NCI-H2171 (cell line): ENCODE measurements at places on chromosomes 5 and 9.

DNA sequence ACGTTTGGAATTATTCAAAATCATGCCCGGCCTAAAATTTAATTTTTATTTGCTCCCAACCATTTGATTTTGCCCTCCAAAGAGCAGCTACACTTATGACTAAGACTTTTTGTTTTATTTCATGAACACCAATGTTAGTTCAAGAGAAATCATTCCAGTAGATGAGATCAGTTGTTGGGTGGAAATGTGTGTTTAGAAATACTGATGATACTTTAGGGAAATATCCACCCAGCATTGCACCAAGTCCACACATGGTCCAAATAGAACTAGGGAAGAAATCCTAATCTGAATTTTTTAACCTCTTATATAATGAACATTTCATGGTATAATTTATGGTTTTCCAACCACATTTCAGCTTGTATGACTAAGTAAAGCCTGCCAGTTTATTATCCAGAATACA, 28.3 kb upstream of the GOLPH3 start:
- DNase-seq: no peak

GRCh38 chr5:121525706-121526105, 326.0 kb upstream of the FTMT start:
- no peak for DNase-seq

GRCh38 chr5:39114155-39114554, 40.0 kb upstream of the RICTOR start:
- no peak for DNase-seq

DNA sequence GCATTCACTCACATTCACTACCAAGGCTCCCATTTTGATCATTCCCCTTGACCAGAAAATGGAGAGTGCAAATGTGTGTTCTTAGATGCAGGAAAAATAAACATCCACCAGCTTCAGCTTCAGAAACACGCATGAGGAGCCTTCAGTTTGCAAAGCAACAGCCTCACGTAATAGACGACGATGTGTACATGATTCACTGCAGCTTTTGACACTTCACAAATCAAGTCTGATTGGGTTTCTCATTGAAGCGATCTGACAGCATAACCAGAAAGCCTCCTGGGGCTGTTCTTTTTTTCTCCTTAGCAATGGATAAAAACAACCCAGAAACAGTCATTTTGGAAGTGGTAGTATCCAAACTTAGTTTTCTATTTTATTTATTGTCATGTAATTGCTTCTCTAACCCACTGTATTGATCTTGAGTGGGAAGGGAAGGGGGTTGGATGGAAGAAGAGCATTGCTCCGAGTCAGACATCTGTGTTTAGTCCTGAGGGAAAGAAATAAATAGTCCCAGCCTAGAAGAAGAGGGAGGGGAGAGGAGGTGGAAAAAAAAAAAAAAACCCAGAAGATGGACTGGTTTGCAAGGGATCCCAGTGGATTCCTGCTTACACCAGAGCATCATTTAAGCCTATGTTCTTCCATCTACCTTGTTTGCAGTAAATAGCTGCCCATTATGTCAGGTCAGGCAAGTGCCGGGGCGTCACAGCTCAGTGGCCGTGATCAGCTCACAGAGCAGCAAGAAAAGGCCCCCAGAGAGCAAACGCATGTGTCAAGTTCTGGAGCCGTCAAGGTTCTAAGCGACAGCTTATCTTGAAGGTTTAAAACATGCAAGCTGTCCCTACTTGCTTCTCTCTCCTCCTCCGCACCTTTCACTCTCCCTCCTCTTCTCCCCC, 190.2 kb upstream of the SNX2 start:
- DNase-seq: no peak

DNA sequence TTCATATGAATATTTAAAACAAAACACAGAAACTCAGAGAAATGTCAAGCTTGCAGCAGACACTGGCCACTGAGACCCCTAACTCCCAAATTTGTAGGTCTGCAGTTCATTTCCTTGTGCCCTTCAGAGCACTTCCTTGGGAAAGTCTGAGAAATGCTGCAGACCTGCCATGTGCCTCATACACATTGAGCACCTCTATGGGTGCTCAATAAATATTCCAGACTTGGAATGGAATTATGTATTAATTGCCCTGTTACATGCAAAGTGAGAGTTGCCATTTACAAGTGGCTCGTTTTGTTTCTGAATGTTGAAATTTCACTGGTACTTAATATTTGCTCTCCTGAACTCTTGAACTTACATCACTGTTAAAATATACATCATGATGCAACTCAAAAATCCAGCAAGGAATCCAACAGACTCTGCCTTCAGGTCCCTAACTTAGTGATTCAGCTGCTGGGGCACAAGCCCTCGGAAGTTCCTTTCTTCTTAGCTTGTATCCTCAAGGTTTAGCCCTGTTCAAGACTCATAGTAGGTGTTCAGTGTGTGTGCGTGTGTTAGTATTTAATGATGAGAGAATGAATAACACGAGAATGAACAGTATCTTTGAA, 90.6 kb downstream of the PTCD2 start:
- DNase-seq: no peak

DNA sequence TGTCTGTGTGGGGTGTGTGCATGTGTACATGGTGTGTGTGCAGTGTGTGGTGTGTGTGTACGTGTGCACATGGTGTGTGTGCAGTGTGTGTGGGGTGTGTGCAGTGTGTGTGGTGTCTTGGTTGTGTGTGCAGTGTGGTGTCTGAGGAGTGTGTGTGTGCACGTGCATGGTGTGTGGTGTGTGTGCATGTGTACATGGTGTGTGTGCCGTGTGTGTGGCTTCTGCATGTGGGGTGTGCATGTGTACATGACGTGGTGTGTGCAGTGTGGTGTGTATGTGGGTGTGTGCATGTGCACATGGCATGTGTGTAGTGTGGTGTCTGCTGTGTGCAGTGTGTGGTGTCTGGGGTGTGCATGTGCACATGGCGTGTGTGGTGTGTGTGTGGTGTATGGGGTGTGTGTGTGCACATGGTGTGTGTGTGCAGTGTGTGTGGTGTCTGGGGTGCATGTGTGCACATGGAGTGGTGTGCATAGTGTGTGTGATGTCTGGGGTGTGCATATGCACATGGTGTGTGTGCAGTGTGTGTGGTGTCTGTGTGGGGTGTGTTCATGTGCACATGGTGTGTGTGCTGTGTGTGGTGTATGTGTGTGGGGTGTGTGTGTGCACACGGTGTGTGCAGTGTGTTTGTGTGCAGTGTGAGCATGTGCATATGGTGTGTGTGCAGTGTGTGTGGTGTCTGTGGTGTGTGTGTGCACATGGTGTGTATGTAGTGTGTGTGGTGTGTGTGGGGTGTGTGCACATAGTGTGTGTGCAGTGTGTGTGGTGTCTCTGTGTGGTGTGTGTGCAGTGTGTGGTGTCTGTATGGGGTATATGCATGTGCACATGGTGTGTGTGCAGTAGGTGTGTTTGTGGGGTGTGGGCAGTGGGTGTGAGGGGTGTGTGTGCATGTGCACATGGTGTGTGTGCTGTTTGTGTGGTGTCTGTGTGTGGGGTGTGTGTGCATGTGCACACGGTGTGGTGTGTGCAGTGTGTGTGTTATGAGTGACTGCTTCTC, 40.6 kb upstream of the ZNG1F start:
- no peak for DNase-seq

DNA sequence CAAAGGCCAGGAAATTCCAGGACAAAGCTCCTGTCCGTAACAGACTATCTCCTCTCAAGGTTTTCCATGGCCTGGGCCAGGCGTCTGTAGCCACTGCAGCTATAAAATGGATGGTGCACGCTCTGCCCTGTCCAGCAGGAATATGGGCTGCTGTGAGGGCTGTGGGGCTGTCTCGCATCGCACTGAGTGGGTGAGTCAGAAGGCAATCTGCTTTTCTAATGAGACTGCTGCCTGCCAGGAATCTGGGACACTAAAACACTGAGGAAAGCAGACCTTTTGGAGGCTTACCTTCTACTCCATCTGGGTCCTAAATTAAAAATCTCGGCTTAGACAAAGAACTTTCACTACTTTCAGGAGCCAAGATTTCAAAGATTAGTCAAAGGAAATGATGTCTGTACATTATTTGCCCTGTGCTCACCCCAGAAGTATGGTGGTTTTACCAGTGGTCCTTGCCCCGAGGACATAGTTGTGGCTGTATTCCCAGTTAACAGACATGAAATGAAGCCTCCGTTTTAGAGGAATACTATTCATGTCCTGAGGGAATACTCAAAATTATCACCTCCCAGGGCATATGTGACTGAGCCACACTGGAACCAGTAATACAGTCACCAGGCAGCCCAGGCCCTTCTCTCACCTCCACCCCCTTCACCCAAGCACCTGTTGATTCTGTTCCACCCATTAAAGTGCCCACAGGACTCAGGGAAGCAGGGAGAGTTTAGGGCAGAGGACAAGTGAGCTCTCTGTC, 56.4 kb downstream of the PFDN1 start:
- no peak for DNase-seq

DNA sequence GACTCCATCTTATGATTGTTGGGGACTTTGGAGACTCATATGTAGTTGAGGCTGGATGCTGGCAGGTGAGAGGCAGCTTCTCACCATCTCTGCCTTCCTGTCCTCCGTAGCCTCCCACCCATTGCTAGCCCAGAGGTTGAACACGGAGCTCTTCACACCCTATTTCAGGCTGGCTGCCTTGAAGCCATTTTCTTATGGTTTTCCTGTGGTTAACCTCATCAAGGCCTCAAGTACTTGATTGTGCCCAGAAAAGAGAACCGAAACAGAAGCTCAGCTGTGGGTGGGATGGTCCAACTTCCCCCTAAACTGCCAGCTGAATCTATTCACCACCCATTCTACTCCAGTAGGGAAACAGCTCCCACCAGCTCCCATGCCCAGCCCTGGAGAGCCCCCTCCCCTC, 102.9 kb downstream of the LIFR start:
- DNase-seq: no peak

- DNase-seq: no peak
Measured at GRCh38 chr5:84197538-84197937, 187.1 kb downstream of the EDIL3 start.

- DNase-seq: no peak
Measured at GRCh38 chr5:143297756-143298155, 105.7 kb downstream of the NR3C1 start.

GRCh38 chr5:126561908-126562307, 33.1 kb downstream of the ALDH7A1 start:
- no peak for DNase-seq

DNA sequence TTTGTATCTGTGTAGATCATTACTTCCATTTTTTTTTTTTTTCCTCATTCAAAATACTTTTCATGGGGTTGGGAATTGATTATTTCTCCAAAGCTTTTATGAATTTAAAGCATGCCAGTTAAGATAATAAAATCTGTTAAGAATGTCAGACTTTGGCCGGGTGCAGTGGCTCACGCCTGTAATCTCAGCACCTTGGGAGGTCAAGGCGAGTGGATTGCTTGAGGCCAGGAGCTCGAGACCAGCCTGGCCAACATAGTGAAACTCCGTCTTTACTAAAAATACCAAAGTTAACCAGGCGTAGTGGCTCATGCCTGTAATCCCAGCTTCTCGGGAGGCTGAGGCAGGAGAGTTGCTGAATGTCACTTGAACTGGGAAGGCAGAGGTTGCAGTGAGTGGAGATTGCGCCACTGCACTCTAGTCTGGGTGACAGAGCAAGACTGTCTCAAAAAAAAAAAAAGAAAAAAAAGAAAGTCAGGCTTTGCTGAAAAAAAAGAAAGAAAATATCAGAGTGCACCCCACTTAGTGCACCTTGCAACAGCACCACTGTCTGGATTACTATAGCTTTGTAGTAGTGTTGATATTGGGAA, 18.5 kb downstream of the TBC1D2 start:
- DNase-seq: no peak

DNA sequence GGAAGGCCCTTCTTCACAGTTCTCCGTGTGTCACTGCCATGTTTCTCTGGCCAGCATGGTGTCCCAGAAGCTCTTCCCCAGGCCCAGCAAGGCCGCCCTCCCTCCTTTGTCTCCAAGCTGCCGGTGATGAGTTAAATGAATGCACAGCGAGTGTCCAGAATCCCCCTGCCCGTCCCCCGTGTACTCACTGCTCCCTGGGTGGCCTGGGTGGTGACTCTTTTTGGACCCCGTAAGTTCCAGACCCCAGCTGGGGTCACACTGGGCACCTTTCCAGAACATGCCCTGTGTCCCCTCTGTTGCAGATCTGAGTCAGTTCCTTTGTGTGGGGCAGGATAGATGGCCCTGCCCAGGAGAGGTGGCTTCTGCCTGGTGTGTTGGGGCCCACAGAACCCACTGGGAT, 95.0 kb downstream of the MRPL36 start:
- DNase-seq: no peak

DNA sequence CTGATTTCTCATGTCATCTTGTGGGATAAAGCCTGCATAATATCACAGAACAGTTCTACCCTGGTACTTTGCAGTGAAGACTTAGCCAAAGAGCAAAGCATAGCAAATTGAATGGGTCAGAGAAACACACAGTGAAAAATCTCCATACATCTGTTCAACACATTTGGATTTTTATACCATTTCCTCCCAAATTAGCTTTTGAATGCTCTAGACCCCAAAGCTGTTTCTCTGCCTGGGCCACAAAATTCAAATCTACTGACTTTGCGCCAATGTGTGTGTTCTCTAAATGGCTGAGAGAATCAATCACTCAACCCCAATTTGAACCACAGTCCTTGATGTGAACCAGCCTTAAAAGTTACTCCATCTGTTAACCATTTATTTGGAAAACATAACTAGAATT, 236.9 kb upstream of the NFIL3 start:
- no peak for DNase-seq

GRCh38 chr5:177085985-177086653, 596 bp upstream of the FGFR4 start:
- no peak for DNase-seq

DNA sequence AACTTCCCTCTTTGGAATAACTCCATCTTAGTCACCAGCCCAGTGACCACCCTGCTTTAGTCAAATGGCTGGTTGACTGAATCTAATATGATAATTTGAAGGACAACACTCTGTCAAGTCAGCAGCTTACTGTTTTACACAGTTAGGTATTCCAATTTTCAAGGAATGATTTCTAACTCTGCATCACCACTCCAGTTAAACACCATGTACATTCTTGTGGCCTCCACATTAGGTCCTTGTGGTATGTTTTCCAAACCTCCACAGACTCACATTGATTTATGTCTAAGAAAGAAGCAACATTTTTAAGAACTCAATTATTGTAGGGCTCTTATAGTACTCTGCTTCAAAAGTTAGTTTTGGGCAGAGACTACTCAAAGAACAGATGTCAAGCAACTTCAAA, 110.7 kb downstream of the TLE1 start:
- no peak for DNase-seq

DNA sequence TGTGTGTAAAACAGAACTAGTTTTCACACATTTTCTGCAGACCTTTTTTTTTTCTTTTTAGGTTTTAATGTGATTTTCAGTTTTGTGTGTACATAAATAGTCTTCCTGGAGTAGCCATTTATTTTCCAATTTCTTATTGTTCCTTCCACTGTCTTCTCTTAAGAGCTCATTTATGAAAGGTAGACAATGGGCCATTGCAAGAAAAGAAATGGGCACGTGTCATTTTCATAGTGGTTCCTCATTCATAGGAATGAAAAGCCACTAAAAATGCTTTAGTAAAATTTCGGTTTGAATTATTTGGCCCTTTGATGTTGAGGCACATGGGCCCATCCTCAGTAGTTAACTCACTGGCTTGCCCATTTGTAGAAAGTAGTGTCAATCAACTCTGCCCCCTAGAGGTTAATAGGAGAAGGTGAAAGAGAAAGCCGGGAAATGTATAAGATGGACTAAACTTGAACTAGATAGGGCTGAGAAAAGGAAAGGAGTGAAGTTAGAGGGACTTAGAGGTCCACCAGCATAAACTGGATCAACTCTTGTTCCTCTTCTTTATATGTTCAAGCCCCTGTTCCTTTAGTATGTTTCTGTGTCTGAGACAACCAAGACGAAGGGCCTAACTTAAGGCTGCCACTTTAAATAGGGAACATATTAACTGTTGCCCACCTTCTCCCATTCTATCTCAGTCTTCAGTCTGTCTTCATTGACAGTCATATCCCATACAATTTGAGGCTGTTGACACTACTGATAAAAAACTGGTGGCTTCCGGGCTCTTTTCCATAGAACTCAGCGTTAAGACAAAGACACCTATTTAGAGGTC, 72.6 kb downstream of the SMARCA2 start:
- peak; percentile 19 for DNase-seq
